ENCODE measurements at places on chromosomes 6 and 20. TPM values are rescaled to one million over a fixed set of nuclear protein-coding genes. Genes with fewer than 3 reads are reported as not detected.

DNA sequence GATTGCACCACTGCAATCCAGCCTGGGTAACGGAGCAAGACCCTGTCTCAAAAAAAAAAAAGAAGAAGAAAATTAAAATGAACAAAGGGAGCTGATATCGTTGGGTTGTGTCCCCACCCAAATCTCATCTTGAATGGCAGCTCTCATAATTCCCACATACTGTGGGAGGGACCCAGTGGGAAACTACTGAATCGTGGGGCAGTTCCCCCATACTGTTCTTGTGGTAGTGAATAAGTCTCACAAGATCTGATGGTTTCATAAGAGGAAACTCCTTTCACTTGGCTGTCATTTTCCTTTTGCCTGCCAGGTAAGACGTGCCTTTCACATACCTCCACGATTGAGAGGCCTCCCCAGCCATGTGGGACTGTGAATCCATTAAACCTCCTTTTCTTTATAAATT is 149.4 kb downstream of the PREX1 start:
- H3K4me1 ChIP-seq, result no peaks in the 10 kb centered on the region
- H3K4me3 ChIP-seq, result no peak overlapping the region
- no peaks in the 10 kb centered on the region for H3K36me3 ChIP-seq
- no peak for DNase-seq
- peak overlapping the region; percentile 79 for H3K27ac ChIP-seq

Gene SYCP2
- 1.4 TPM for total RNA-seq

DNA sequence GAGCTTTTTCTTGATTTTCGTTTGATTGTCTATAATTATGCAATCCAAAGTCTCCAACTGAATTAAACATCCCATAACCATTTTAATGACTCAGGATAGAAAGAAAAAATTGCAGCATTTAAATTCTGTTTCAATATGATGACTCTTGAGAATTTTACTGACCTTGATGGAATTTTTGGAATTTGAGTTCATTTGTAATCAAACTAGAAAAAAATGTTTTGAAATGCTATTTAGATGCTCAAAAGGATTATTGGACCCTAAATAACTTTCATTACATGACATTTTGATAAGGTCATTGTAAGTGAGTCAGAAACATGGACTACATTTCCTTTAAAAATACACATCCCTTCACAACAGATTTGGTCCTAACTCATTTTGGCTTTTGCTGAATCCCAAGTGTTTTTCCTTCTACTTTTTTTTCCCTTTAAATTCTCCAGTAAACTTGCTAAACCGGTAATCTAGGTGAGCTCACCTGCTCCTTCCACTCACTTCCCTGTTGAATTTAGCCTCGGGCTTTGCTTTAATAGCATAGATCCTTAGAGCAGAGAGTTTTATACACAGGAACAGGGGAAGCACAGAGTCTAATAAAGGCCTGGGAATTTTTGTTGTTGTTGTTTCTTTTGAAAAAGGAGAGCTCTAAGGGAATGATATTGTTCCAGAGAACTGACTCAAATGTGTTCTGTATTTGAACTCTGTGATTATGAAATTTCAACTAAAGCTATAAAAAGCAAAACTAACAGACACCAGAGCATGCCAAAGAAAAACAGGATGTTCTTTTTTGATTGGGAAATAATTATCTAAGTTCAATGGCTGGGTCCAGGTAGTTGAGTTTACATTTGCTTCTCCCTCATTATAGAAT is 1088.2 kb upstream of the CITED2 start:
- no peak for DNase-seq
- H3K27me3 ChIP-seq, result no peaks in the 10 kb centered on the region
- peaks cover 27% of the 10 kb centered on the region for H3K4me1 ChIP-seq
- H3K27ac ChIP-seq, result peak overlapping the region; percentile 89

Gene CYP21A2
- total RNA-seq, result 0.67 TPM

GRCh38 chr6:25754535-25754934 is at the start of gene SLC17A4:
Gene SLC17A4, plus strand, starts transcription at chr6:25754742. Its CDS starts 7,221 bp downstream, at chr6:25761963.
- DNase-seq, result no peak
- H3K4me3 ChIP-seq, result peak within 1 kb of the TSS; percentile 47
- peaks cover 65% of the 10 kb centered on the region for H3K4me1 ChIP-seq
- no peaks in the 10 kb centered on the region for H3K27me3 ChIP-seq
- H3K27ac ChIP-seq, result peak within 1 kb of the TSS; percentile 78
- H3K36me3 ChIP-seq, result no peaks in the 10 kb centered on the region

Gene FHL5
- not detected for total RNA-seq

GRCh38 chr6:139145661-139146060 is 10.8 kb downstream of the HECA start:
- H3K27ac ChIP-seq, result no peak overlapping the region
- no peaks in the 10 kb centered on the region for H3K36me3 ChIP-seq
- H3K4me3 ChIP-seq, result no peak overlapping the region
- no peaks in the 10 kb centered on the region for H3K27me3 ChIP-seq
- DNase-seq, result no peak
- H3K4me1 ChIP-seq, result peaks cover 12% of the 10 kb centered on the region

DNA sequence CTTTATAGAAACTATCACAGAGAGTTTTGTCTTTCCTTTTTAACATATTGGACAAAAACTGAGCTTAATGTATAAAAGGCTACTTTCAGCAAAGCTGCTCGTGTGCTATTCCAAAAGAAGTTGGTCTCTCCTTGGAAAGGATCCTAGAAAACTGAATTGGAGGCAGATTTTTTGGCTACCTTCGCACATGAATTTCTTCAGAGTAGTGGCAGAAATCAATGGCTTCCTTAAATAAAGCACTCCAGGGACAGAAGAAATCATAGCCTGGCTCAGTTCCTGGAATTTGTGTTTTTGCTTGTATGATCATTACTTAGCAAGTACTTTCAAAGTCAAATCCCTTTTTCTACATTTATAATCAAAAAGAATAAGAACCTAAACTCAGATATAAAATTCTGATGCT is 780.3 kb downstream of the PHF3 start:
- H3K27me3 ChIP-seq, result no peaks in the 10 kb centered on the region

Gene CST5
- not detected for total RNA-seq

- no peak for DNase-seq
- H3K36me3 ChIP-seq, result no peaks in the 10 kb centered on the region
- no peak overlapping the region for H3K4me3 ChIP-seq
- H3K27ac ChIP-seq, result no peak overlapping the region
- no peaks in the 10 kb centered on the region for H3K4me1 ChIP-seq
Measured at GRCh38 chr6:43966853-43967718, 160.2 kb downstream of the MRPL14 start.

DNA sequence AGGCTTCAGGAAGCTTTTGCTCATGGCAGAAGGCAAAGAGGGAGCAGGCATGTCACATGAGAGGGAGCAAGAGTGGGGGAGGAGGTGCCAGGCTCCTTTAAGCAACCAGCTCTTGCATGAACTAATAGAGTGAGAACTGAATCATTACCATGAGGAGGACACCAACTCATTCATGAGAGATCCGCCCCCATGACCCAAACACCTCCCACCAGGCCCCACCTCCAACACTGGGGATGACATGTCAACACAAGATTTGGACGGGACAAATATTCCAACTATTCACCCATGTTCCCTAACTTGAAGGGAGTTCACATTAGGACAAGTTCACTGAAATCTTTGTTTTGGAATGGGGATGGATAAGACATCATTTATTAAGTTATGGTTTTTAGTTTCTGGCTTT is 155.2 kb upstream of the ESR1 start:
- DNase-seq, result no peak
- no peak overlapping the region for H3K4me3 ChIP-seq
- H3K4me1 ChIP-seq, result no peaks in the 10 kb centered on the region

- H3K4me3 ChIP-seq, result no peak overlapping the region
- peaks cover 4% of the 10 kb centered on the region for H3K27me3 ChIP-seq
- no peak overlapping the region for H3K27ac ChIP-seq
Measured at GRCh38 chr6:14944593-14944992, 301.3 kb upstream of the JARID2 start.

GRCh38 chr20:1323256-1323655 is 5.7 kb downstream of the SDCBP2 start:
- H3K36me3 ChIP-seq, result peaks cover 2% of the 10 kb centered on the region
- H3K27me3 ChIP-seq, result peaks cover 3% of the 10 kb centered on the region
- no peak overlapping the region for H3K27ac ChIP-seq
- peaks cover 11% of the 10 kb centered on the region for H3K4me1 ChIP-seq
- DNase-seq, result no peak
- H3K4me3 ChIP-seq, result no peak overlapping the region

Gene LINC00237
- not detected for total RNA-seq

DNA sequence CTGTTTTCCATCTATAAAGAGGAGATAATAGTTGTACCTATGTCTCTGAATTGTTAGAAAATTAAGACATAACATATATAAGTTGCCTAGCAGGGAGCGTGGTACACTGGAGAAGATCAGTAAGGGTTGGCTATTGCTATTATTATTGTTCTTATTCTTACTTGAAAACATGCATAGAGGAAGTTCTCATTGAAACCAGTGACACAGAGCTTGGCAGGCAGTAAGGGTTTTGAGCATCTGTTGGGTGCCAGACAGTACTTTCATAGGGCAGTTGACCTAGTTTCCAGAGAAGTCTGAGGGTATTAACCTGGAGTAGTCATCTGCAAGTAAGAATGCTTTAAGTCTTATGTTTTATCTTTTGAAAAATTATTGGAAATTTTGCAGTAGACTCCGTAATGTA is 13.3 kb upstream of the SGK1 start:
- no peak overlapping the region for H3K4me3 ChIP-seq
- H3K36me3 ChIP-seq, result peaks cover under 1% of the 10 kb centered on the region
- H3K27ac ChIP-seq, result no peak overlapping the region
- no peaks in the 10 kb centered on the region for H3K27me3 ChIP-seq
- H3K4me1 ChIP-seq, result no peaks in the 10 kb centered on the region
- no peak for DNase-seq

Gene PTCRA
- not detected for total RNA-seq

DNA sequence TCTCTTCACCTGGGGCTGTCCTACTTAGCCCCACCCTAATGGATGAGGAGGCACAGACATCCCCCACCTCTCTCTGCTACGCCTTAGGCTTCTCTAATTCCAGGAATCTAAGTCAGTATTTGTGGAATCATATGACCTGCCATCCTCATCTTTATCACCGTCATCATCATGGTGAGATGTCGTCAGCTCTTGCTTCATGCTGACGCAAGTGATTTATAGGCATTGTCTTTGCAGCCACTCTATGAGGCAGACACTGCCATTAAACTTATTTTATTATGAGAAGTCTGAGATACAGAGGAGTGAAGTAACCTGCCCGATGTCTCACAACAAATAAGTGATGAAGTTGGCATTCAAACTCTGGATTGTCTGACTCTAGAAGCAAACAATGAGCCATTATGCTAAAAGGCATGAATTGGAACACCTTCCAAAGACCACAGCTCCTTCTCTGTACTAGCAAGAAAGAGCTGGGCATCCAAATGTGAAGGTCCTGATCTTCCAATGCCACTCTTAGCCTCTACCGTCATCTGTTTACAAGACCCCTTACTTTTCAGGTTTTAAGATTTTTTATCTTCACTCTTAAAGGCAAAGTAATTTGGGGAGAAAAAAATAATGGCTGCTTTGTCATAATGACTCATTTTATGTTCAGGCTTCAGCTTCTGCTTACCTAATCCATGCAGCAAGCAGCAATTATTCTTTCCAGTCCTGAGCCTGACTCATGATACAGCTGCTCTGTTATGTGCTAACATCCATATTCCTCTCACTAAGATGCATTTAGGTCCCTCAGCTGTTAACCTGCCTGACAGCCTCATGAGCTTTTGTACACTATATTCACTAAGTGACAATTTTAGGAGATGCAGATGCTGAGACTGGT is 113.7 kb upstream of the BCLAF1 start:
- peak overlapping the region; percentile 51 for H3K27ac ChIP-seq
- peaks cover 30% of the 10 kb centered on the region for H3K4me1 ChIP-seq
- H3K4me3 ChIP-seq, result no peak overlapping the region
- H3K36me3 ChIP-seq, result peaks cover 25% of the 10 kb centered on the region

Gene OR2J3
- total RNA-seq, result not detected

DNA sequence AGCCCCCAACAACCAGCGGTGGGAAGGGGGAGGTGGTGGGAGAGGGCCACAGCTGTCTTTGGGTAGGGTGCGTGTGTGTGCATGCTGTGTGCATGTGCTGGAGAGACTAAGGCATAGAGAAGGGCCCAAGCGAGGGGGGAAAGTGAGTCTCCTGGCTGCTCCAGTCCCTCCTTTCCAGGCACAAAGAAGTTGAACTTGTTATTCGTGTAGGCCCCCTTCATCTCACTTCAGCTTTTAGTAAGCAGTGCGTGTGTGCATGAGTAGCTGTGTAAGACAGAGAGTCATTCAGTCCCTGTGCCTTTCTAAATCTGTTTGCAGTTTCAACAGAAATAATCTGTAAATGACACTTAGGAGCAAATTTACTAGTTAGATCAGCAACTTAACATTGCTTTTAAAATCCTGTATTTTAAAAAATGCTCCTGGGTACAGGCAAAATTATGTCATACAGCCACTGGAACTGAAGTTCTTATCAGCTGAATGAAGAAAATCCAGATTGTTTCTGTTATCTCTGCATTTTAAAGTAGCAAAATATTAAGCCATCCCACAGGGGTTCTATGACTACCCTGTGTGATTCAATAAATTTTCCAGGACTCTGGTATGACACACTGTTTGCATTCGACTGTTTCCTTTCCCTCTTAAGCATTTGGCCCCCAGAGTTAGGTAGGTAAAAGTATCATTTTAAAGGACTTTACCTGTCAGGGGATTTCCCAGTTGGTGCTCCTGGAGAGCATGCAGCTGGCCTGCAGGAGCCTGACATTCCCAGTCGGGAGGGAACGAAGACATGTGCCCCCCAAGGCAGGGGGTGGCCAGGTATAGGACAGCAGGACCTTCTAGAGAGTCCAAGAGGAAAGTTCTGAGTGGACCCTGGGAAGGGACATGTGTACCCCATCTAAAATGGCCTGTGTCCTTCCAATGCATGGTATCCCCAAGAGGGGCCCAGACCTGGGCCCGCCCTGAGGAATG is 39.0 kb downstream of the MTRES1 start:
- H3K4me1 ChIP-seq, result peaks cover 11% of the 10 kb centered on the region
- no peak for DNase-seq
- peaks cover 23% of the 10 kb centered on the region for H3K36me3 ChIP-seq
- H3K27me3 ChIP-seq, result peaks cover 11% of the 10 kb centered on the region

Gene PLA2G7
- 0.93 TPM for total RNA-seq

Gene MRAP2
- total RNA-seq, result 1.1 TPM

GRCh38 chr6:166905505-166906134 is 50.7 kb downstream of the RNASET2 start:
- no peaks in the 10 kb centered on the region for H3K4me1 ChIP-seq
- H3K27ac ChIP-seq, result no peak overlapping the region
- DNase-seq, result no peak
- H3K4me3 ChIP-seq, result no peak overlapping the region
- H3K27me3 ChIP-seq, result peaks cover 13% of the 10 kb centered on the region

Gene LKAAEAR1
- not detected for total RNA-seq

- peak overlapping the region; percentile 100 for H3K27ac ChIP-seq
- peak overlapping the region; percentile 100 for H3K4me3 ChIP-seq
- peaks cover 7% of the 10 kb centered on the region for H3K27me3 ChIP-seq
- H3K36me3 ChIP-seq, result peaks cover 12% of the 10 kb centered on the region
- no peak for DNase-seq
- peaks cover 19% of the 10 kb centered on the region for H3K4me1 ChIP-seq
Measured at GRCh38 chr20:18506744-18507143, 996 bp upstream of the SEC23B start.

GRCh38 chr6:81814370-81815076 is 62.0 kb upstream of the TENT5A start:
- DNase-seq, result no peak
- H3K4me3 ChIP-seq, result no peak overlapping the region
- H3K36me3 ChIP-seq, result no peaks in the 10 kb centered on the region
- no peak overlapping the region for H3K27ac ChIP-seq

Gene MAS1
- total RNA-seq, result not detected

Gene TBC1D32
- 15.4 TPM for total RNA-seq
